Hindlimb muscle (tissue), 1 donor: ENCODE measurements at places on chromosomes 6 and 20.

- no peak for DNase-seq
These were observed 13.8 kb upstream of the TCP11 start for GRCh38 chr6:35154947-35155346.

GRCh38 chr20:41063442-41063841, 34.8 kb downstream of the TOP1 start:
- no peak for DNase-seq

- no peak for DNase-seq
These were observed 70.6 kb downstream of the SGK1 start for GRCh38 chr6:134247231-134247833.

DNA sequence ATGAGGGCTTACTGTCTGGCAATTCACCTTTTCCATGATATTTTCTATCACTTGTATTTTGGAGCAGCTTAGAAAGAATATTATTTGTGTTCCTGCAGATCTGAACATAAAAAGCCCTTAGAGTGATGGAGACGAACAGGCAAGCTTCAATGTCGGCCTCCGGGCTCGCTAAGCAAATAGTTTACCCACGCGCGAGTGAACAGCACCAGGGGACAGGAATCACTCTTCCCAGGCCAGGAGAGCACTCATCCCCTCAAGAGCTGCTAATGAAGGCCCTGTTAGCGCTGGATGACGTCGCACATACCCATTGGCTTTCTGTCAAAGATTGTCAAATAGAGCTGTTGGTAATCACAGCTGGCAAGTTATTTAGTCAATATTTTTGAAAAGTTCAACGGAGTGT, 395.7 kb downstream of the ZFAND3 start:
- DNase-seq = no peak

DNA sequence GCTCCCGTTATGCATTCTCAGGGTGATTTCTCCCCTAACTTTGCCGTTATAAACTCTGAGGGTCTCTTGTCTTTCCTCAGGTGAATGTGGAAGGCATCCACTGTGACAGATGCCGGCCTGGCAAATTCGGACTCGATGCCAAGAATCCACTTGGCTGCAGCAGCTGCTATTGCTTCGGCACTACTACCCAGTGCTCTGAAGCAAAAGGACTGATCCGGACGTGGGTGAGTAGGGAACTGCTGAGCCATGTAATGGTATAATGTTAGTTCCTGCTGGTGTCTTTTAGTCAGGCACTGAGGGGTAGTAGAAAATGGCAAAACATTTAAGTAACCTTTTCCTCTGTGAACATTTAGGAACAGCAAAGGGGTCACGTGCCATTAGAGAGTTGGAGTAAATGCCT, 395.4 kb downstream of the ARHGAP18 start:
- DNase-seq = no peak

GRCh38 chr6:78948785-78949184, 81.4 kb downstream of the IRAK1BP1 start:
- DNase-seq = no peak

GRCh38 chr6:21947731-21948386, 349.0 kb downstream of the PRL start:
- DNase-seq = no peak

- no peak for DNase-seq
These were observed 113.6 kb upstream of the PLEKHG1 start for GRCh38 chr6:150486048-150486447.

DNA sequence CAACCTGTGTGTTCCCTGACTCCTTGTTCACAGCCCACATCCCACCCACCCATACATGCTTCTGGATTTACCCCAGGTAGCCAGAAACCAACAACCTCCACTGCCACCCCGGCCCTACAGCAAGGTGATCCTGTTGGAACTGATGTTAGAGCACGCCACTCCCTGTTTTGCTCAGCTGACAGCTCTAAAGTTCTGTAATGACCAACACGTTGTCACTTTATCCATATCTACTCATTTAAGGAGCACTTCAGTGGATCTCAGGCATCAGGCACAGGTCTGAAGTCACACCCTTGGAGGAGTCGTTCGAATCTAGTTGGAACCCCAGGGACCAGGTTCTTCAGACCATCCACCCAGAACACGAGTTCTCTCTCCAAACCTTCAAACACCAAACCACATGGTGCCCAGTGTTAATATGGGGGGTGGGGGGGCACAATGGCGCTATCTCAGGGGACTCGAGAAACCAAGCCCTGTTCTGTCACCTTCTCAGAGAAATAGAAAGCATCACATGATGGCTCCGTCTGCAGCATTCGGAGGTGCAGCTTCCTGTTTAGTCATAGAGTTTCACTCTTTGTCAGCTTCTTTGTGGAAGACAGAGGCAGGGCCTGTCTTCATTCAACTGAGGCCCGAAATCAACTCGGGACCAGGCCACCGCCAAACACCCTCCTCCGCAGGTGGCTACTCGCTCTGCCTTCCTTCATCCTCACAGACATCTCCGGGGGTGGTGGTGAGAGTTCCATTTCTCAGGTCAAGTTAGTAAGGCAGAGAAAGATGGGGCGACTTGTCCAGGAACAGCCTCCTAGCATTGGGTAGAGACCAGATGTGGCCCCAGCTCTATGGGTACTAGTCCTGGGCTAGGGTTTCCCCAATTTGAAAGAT, 142.2 kb downstream of the NFATC2 start:
- DNase-seq = no peak

- no peak for DNase-seq
These were observed 15.0 kb downstream of the CCR6 start for GRCh38 chr6:167137881-167138280.

GRCh38 chr6:104014163-104014959, 845.4 kb downstream of the HACE1 start:
- DNase-seq = no peak

- DNase-seq = no peak
These were observed 292.1 kb upstream of the CDH4 start for GRCh38 chr20:60959971-60960370.

DNA sequence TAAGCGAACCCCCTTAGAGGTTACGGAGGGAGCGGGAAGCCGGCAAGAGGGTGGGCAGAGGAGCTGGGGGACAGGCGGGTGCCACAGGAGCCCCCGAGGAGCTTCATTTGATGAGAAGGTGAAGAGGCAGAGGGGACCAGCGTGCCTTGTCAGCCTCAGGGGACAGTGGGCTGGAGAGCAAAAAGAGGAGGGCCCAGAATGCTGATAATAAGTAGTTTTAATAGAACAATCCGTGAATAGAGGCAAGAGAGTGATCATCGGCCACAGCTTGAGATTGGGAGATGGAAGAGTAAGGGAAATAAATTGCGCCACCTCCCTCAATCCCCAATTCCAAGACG, 1.3 kb downstream of the COL19A1 start:
- no peak for DNase-seq

DNA sequence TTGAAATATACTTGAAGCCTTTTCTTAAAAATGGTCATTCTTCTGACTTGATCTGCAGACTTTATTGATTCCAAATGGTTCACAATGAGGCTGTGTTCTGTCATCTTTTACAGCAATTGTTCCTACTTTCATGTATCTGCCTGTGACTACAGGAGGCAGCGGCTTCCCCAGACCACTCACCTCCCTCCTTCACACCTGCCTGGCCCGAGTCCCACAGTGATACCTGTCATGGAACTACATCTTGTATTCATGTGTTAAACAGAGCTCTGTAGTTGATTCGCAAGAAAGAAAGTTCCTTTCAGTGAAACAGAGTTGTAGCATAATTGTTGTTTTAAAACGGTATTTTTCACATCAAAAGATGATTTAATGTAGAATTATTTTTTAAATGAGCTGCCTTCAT, 673.5 kb upstream of the AGPAT4 start:
- no peak for DNase-seq

GRCh38 chr20:4490606-4491280, 231.0 kb upstream of the PRND start:
- no peak for DNase-seq

DNA sequence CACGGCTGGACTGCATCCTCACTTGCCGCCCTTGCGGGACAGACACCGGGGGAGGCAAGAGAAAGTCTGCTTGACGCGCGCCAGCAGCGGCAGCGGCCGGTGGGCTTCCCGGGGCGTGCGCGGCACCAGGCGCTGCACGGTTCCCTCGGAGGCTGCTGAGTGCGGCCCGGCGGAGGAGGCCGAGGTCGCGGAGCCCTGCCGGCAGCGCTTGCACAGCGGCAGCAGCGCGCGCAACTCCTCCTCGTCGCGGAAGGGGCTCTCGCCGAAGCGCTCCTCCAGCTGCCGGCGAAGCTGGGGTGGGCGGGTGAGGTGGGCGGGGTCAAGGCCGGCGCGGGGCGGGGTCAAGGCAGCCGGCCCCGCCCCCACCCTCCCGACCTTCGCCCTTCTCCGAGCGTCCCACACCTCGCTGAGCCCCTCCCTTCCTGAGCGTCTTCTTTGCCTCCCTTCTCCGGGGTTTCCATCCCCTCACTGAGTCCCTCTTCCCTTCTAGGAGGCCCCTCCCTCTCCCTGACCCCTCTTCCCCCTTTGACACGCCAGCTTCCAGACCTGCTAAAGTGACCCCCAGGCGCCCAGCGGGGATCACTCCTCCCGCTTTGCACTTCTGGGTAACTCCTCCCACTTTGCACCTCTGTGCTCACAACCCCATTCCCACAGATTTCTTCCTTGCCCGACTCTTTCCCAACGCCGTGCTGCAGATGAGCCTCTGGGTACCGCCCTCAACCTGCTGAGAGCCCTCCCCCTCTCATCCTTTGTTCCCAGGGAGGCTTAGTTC, 8.8 kb downstream of the DUSP15 start:
- peak; percentile 66 for DNase-seq

GRCh38 chr20:50475681-50476292, 34.4 kb upstream of the PTPN1 start:
- no peak for DNase-seq

GRCh38 chr20:63972312-63973159, 2.8 kb upstream of the ZNF512B start:
- DNase-seq = no peak
